Muscle of arm (tissue), 14 donors: ENCODE measurements at places on chromosomes 1 and 21.
A peak's percentile ranks its signal among the peaks of the same experiment; 100 is the strongest.

- no peak for DNase-seq
Measured at GRCh38 chr1:234572966-234573365, 37.0 kb downstream of the IRF2BP2 start.

DNA sequence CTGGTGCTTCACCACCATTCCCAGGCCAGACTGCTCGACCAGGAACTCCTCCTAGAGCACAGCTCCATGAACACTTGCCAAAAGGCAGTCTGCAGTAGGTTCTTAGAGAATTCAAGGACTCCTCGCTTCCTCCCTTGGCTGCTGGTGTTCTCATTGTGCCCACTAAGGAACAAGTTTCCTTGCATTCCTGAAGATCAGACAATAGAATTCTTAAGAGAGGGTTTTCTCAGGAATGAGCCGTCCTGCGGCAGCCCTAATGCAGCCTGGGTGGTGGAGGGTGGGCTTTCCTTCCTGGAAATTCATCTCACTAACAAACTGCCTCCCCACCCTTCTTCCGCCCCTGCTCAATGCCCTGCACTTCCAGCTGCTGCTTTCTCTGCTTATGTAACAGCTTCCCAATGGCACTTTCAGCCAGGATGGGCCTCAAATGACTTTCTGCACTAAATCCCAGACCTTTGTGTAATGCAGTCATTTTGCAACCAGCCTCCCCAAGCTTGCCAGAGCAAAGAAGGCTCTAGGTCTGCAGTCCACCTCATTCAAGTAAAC lies 287.9 kb downstream of the PLPP3 start:
- peak; percentile 17 for DNase-seq

DNA sequence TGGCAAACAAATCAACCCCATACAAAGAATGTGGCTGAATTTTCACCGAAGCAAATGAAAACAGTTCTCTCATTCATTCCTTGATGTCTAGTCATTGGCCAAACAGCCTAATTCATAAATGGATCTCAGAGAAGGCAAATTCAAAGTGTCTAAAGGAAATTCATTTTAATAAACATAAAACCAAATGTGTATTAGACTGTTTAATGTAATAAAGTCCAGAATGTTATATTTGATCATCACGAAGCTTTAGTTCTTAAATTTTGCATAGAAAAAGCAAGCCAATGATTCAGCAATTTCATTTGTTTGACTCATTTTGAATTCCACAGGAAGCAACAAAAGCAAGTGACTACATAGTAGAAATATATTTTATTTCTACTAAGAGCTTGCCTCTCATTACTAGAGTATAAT lies 379.2 kb upstream of the ADAMTS5 start:
- no peak for DNase-seq

DNA sequence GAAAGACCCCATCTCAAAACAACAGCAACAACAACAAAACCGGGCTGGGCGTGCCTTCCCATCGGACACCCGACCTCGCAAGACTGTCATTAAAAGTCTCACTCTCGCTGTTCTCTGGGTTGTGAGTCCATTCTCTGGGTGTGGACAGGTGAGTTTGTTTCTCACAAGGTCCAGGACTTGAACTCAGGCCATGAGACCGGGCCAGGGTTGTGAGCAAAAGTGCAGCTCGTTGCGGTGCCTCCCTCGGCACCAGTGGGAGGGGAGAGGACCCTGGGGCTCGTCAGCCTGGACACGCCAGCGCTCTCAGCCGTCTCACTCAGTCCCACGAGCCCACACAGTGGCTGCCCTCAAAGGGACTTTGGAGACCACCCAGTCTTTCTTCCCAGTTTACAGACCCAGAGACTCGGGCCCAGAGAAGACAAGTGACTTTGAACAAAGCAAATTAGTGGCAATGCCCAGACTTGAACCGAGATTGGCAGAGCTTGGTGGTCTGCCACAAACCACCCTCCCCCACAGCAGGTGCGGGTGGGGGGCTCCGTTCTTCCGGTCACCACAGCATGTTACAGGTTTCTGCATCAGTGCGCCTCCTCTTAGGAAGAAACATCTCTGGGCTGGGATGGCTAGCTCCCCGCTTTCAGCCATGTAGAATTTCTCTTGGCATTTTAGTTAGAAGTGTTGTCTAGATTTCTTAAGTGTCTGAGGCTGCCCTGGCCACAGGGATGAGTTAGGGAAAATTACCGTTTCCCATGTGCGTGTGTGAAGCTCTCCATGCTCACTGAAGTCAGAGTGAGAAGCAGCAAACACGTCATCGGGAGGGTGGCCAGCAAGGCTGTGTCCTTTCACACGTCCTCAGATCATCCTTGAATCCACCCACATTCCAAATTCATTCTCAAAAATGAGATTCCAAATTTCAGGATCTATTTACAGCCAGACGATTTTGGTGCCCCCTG lies 28.3 kb downstream of the LRRC3 start:
- no peak for DNase-seq
